ENCODE measurements at places on chromosomes 1 and 21.
A peak's percentile ranks its signal among the peaks of the same experiment; 100 is the strongest.

- DNase-seq, result peak; percentile 71
Measured at GRCh38 chr1:162560303-162561036, 1.1 kb upstream of the UAP1 start.

DNA sequence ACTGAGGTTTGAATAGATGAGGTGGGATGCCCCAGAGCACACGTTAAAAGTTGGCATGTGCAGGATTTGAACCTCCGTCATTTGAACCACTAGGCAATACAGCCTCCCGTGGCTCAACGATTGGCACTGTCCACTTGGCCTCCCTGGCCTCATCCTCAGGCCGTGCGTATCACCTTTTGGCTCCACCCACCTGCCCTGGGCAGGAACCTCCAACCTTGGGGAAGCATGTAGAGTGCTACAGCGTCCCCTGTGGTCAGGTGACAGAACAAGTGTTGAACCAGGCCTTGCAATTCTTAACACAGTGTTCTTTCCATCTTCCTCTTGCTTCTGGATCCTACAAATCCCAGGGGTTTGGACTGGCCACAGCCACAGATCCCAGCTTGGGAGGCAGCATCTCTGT is 112.6 kb downstream of the PAX7 start:
- DNase-seq, result no peak

DNA sequence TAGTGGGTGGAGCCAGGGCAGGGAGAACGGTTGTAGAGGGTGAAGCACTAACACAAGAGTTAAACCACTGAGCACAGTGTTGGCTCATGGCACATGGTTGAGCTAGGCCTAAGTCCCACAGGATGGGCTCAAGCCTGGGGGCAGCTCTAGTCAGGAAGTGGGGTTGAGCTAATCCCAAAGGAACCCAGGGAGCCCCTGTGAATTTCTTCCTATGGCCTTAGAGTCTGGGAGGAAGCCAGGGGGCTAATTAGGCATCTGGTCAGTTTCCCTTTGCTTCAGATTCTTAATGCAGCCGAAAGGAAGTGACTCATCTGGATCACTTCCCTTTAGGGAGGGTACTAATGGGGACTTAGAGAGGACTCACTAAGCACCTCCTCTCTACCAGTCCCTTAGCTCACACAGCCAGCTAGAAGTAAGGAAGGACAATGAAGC is 10.1 kb downstream of the CFAP45 start:
- DNase-seq, result no peak

DNA sequence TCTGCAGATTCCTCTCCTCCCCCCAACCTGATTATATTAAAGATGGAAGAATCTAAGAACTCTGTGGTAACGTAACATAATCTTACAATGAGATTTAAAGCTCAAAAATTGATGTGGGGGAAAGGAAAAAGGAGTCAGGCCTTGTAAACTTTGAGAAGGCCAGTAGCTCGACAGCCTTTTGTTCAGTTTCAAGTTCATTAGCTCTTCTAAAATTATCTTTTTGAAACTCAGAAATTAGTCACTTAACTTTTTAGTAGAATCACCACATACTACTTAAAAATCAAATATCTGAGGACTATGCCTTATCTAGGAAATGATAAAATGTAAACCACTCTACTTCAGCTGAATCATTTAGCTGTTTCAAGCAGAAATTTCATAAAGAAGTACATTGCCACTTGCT is 996.2 kb downstream of the AMY1C start:
- DNase-seq, result no peak

GRCh38 chr1:12546771-12547585 is 71.0 kb downstream of the DHRS3 start:
- DNase-seq, result no peak

Measured in G401 (cell line).